ENCODE measurements at places on chromosomes 2 and 18.

- no peak for DNase-seq
Measured at GRCh38 chr2:44450806-44451205, 89.1 kb downstream of the CAMKMT start.

GRCh38 chr2:158102446-158102845 lies 770 bp downstream of the UPP2 start:
- DNase-seq: no peak

GRCh38 chr2:16128746-16129610 lies 188.6 kb downstream of the MYCN start:
- DNase-seq: peak; percentile 8

DNA sequence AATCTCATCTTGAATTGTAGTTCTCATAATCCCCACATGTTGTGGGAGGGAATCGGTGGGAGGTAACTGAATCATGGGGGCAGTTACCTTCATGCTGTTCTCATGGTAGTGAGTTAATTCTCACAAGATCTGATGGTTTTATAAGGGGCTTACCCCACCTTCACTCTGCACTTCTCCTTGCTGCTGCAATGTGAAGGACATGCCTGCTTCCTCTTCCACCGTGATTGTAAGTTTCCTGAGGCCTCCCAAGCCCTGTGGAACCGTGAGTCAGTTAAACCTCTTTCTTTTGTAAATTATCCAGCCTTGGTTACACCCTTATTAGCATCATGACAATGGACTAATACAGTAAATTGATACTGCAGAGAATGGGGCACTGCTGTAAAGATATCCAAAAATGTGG lies 57.9 kb downstream of the SCN7A start:
- no peak for DNase-seq

- DNase-seq: no peak
Measured at GRCh38 chr2:16869711-16870110, 204.1 kb upstream of the CYRIA start.

- peak; percentile 26 for DNase-seq
Measured at GRCh38 chr18:9992300-9992972, 78.6 kb downstream of the VAPA start.

- no peak for DNase-seq
Measured at GRCh38 chr2:26169226-26169625, 3.7 kb upstream of the GAREM2 start.

DNA sequence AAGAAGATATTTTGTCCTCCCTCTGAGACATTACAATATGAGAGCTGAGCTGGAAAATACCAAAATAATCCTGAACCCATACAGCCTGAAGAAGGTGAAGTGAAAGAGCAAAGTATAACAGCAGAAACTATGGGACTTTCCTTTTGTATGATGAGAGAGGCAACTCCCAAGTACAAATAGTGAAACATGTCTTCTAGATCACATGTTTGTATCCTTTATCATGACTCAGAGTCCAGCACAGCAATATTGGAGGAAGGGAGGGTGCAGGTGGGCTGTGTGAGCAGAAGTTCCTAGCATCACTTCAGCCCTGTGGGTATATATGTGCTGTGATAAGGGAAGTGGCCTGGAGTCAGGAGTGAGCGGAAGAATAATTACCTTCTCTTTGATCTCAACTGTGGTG lies 265.6 kb upstream of the NRXN1 start:
- DNase-seq: no peak

DNA sequence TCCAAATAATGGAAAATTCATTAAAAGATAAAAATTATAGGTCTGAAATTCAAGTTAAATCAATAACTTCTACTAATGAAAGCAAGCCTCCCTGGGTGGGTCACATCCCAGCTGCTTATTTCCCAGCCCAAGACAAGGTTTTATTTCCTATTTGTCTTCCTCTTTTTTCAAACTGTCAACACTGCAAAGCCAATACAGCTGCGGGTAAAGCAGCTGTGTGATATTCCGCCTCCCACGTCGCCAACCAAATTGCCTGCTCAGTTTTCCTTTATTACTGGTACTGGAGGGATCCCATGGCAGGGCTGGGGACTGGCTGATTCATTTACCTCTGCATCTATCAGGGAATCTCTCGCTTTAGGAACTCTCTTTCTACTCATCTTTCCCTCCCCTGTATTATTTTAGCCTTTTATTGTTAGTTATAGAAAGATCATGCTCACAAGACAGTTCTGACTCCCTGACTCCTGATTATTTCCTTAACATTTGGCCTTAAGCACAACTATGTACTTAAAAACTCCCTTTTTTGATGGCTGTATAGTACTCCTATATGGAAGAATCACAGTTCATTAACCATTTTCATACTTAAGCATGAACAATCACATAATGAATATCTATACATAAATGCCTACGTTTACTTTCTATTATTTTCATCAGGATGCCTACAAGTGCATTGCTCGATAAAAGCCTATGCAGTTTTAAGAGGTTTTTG lies 253.1 kb downstream of the CDCA7 start:
- no peak for DNase-seq

DNA sequence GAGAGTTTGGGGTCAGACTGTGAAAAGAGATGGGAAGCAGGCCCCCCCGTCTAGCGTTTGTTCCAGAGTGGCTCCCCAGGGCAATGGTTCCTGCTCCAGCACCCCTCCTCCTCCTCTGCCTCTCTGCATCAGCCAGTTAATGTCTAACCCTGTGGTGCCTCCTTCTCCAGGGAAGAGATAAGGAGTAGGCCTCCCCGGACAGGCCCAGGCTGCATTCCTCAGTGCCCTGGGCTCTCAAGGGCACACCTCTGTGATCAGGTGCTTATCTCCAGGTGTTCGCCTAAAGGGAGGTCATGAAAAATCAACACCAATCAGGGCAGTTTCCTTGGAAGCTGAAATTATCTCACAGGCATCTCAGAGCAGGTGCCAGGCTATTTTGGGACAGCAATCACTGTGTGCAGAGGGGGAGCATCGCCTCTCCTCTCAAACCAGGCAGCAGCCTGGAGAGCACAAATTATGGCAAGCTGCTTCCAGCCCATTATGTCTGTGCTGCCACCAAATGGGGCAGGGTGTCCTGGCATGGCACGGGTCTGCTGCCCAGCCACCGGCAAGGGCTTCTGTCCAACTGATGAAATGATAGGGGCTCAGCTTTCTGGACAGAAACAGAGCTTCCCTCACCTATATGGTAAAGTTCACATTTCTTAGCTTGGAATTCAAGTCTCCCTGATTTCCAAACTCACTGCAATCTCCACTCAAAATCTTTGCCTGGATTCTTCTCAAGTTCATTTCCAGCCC lies 255.8 kb upstream of the SLC14A2 start:
- no peak for DNase-seq

GRCh38 chr2:210167227-210167626 lies 4.0 kb downstream of the KANSL1L start:
- DNase-seq: no peak

DNA sequence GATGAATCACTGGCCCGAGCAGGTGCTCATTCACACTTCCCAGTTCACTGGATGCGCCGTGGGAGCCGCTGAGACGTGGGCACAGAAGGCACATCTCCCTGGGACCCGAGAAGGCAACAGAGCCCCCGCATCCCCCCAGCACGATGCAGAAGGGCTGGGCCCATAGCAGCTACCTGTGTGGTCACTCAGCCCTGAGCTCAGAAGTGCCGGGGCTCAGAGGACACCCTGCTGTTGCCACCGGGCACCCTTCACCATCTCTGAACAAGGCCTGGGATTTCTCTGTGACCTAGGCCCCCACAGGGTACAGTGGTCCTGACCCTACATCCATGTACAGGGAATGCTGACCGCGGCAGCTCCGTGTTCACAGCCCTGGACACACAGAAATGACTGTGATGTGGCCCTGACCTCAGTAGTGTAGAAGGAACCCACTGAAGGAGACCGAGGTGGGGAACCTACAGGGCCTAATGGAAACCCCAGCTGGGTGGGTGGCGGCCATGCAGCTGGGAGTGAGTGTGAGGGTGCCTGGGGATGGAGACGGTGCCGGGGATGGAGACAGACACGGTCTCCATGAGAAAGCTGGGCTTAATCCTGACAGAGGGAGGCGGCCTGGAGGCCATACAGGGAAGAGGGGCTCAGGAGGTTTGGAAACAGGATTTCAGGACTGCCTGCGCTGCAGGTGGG lies 111.9 kb upstream of the OTOS start:
- DNase-seq: no peak

- no peak for DNase-seq
Measured at GRCh38 chr2:207516206-207516605, 13.6 kb upstream of the CREB1 start.

DNA sequence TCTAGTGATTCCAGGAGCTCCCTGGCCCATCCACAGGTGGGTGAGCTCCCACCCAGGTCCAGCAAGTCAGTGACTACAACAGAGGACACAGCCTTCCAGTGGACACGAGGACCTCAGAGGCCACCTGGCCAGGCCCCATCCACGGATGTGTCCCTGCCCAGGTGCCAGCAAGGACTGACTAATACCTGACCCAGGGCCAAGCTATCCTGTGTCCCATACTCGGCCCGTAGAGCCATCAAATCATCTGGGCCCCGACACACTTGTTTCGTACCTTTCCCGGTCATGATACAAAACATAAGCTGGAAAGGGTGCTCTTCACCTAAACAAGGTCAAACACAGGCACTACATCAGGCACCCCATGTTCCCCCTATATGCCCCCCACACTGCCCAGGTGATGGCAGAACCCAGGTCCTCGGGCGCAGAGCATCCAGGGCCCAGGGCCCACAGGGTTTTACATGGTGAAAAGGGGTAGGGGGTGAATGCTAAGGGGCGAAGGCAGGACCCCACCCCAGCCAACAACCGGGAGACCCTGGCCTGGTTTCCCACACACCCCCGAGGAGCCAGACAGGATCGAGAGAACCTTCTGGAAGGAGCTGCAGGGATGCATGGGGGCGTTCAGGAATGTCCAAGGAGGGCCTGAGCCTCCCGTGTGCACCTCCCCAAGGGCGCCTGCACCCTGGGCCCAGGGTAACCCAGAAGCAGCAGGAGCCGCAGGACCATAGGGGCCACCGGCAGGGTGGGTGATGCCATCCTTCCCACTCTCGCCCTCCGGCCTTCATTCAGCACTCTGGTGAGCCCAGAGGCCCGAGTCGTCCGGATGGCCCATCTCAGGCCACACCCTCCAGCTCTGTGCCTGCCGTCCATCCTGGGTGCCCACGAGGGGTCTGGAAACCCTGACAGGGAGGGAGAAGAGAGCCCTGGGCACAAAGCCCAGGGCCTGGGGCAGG lies 94.3 kb downstream of the HDAC4 start:
- no peak for DNase-seq

DNA sequence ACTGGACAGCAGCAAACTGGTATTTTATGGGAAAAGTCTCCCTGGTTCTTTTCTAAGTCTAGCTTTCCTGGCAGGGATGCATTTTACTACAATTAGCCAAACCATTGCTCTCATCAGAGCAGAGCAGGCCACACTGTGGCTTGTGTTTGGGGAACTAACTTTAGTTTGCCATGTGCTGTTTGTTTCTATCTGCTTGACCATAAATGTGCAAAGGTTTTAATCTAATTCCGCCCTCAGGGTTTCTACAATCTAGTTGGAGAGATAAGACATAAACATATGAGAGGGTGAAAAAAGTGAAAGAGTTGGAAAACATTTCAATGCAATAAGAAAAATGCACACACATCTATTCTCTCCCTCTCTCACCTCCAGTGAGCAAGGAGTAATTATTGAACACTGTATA lies 86.9 kb upstream of the MAPK4 start:
- no peak for DNase-seq

- no peak for DNase-seq
Measured at GRCh38 chr2:120873958-120874887, 138.6 kb downstream of the GLI2 start.

- no peak for DNase-seq
Measured at GRCh38 chr18:30929718-30930117, 112.8 kb downstream of the DSC3 start.

DNA sequence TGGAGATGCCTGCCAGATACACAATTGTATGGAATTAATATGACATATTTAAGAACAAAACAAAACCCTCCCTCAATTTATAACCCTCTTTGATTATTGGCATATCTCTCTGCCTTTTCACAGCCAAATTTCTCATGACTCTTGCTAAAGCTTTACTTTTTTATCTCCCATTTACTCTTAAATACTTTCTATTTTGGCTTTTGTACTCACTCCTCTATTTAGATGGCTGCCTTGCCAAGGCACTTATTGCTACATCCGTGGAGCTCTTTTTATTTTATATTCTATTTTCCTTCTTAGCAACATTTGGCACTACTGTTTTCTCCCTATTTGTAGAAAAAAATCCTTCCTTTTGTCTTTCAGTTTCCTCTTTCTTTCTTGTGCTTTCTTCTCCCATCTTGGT lies 466.4 kb upstream of the CWC22 start:
- DNase-seq: no peak

DNA sequence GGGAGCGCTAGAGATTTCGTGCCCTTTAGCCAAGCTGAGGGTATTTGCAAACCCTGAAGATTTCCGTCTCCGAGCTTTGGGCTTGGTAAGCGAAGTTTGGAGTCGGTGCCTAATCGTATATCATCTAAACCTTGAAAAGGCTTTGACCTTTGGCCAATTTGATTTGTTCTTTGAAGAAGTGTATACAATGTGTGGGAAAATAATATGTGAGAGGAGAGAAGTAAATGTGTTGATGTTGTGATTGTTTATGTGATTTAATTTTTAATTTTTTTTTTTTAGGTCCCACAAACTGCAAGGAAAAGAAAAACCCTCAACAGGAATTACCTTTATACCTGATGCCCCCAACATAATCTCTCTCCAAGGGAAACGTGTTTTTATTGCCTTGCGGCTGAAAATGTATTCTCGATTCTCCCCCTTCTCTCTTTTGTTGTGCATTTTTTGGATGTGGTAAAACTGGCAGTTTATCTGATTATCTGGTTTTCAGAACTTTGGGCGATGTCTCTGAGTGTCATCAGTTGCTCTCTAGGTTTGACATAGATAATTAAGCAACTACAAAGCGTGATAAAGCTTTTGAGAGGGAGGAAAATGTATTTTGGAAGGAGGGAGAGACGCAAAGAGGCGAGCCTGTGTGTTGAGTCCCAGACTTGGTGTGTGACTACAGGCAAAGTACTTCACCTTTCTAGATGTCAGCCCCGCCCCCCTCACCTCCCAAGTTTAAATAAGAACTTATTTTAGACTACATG lies 912 bp upstream of the FBXO11 start:
- DNase-seq: no peak

GRCh38 chr18:67969458-67969857 lies 452.9 kb upstream of the DSEL start:
- no peak for DNase-seq

- DNase-seq: no peak
Measured at GRCh38 chr2:119751706-119752105, 8.0 kb upstream of the PTPN4 start.

DNA sequence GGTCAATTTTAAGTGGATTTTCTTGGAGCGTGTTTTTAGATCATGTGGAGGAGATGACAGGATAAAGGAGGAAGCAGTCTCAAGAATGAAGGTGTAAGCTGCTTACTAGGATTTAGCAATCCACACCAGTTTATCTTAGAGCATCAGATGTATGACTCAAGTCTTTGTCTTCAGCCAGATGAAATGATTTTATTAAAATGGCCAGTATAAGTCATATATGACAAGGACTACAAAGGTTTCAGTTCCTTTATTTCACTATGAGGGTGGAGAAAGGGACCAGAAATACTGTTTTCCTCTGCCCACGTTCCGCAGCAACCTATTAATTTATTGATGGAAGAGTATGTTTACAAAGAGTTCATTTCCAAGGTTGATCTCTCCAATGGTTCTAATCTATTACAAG lies 970.5 kb upstream of the SLC39A10 start:
- no peak for DNase-seq

All from ecto neural progenitor cell (in vitro differentiated cells).